ENCODE measurements at places on chromosomes 11 and 22.

DNA sequence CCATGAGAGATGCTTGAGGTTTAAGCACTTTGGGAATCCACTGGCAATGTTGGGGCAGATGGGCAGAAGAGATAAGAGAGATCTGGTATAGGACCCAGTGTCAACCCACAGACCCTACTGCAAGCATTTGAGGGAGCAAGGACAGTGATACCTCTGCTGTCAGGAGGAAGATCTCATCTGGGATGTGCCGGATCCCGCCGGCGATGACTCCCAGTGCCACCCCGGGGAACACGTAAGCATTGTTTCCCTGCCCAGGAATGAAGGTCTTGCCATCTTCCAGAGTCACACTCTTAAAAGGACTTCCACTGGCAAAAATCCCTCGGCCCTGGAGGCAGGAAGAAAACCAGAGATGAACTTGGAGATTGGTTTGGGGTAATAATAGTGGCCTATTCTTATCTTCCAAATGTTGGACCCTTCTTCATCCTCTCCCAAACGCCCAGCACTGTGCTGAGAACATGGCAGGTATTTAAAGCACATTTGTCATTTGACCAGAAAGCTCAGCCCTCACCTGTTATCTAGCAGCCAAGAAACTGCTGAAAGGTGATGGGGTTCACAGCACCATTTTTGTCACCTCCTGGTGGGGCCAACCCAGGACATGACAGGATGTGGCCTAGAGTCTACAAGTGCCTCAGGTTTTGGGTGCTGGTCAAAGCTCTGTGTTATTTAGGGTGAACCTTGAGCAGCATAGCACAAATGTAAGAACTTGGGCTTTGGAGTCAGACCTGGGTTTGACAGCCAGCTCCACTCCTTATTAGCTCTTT, 71.7 kb downstream of the CCDC81 start:
- H3K27ac ChIP-seq = no peak overlapping the region
- H3K36me3 ChIP-seq = no peaks in the 10 kb centered on the region
- peaks cover 11% of the 10 kb centered on the region for H3K4me1 ChIP-seq
- peak; percentile 26 for DNase-seq

- no peaks in the 10 kb centered on the region for H3K36me3 ChIP-seq
- H3K27ac ChIP-seq = no peak overlapping the region
- no peak for DNase-seq
- H3K4me1 ChIP-seq = no peaks in the 10 kb centered on the region
- no peak overlapping the region for H3K4me3 ChIP-seq
- no peaks in the 10 kb centered on the region for H3K27me3 ChIP-seq
Measured at GRCh38 chr22:44151676-44152075, 29.0 kb upstream of the PARVG start.

DNA sequence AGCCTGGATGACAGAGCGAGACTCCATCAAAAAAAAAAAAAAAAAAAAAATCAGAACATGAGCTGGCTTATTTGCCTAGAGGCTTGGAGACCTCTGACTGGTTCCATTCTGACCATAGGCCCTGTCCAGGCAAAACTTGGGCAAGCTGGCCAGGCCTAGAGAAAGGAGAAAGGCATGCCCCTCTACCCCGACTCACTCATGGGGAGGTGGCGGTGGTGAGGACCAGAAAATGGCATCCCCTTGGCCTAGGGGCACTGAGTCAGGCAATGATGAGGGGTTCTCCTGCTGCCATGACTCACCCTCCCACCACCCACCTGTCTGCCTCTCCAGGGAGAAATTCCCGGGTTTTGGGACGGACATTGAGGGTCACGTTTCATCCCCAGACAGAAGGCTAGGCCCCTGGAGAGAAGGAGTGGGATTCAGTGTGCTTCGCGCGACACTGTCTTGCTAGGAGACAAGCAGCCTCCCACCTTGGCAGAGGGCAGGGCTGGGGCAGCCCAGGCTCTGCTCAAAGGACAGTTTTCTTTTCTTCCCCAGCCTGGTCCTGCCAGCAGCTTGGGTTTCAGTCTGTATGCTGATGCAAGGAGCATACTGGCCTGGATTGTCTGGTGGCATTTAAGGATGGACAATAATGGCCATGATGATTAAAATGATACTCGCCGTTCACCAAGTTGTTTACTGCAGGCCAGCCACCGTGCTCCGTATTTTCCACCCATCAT, 17.2 kb downstream of the TOB2 start:
- no peak for DNase-seq
- H3K4me1 ChIP-seq = peaks cover 14% of the 10 kb centered on the region
- no peak overlapping the region for H3K4me3 ChIP-seq
- H3K27ac ChIP-seq = no peak overlapping the region

DNA sequence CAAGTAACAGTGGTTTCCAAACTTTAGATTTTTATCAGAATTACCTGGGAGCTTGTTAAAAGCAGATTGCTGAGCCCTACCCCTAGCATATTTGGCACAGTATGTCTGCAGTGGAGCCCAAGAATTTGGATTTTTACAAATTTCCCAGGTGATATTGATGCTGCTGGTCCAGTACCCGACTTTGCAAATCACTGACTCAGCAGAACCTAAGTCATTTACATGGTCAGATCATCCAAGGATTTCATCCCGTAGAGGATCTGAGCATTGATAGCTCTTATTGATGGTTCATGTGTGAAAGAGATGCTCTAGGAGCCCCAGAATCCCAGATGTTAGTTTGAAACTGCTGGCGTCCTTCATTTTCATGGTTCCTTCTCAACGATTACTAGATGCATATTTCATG, 6.0 kb downstream of the C11orf97 start:
- H3K27me3 ChIP-seq = peaks cover 20% of the 10 kb centered on the region
- H3K4me3 ChIP-seq = no peak overlapping the region
- no peak overlapping the region for H3K27ac ChIP-seq
- DNase-seq = no peak
- no peaks in the 10 kb centered on the region for H3K36me3 ChIP-seq

DNA sequence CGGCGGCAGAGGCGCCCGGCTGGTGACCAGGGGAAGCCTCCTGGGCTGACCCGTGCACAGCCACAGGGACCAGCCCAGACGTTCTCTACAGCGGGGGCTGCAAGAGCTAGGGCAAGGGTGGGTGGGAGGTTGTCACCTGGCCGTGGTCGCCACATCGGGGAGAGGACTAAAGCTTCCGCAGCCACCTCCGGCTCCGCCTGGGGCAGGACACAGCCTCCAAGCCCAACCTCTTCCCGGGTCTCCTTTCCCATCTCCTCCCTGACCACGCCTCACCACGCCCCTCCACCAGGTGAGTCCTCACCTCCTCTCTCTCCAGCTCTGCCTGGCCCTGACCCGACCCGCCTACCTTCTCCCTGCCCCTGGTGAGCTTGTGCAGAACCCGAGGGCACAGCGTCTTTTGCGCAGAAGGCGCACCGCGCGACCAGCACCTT, 75.9 kb upstream of the LMO1 start:
- peaks cover 2% of the 10 kb centered on the region for H3K27me3 ChIP-seq
- no peak overlapping the region for H3K4me3 ChIP-seq
- no peak overlapping the region for H3K27ac ChIP-seq
- no peaks in the 10 kb centered on the region for H3K36me3 ChIP-seq
- no peaks in the 10 kb centered on the region for H3K4me1 ChIP-seq

- peaks cover 4% of the 10 kb centered on the region for H3K27me3 ChIP-seq
- H3K4me3 ChIP-seq = no peak overlapping the region
- no peak for DNase-seq
- H3K36me3 ChIP-seq = no peaks in the 10 kb centered on the region
Measured at GRCh38 chr11:8715501-8715900, 32.9 kb downstream of the RPL27A start.

- H3K4me3 ChIP-seq = no peak overlapping the region
- H3K36me3 ChIP-seq = no peaks in the 10 kb centered on the region
- H3K27me3 ChIP-seq = no peaks in the 10 kb centered on the region
- no peak for DNase-seq
- no peak overlapping the region for H3K27ac ChIP-seq
Measured at GRCh38 chr11:57210781-57211180, 26.3 kb downstream of the APLNR start.

GRCh38 chr22:42880815-42881214, 23.7 kb upstream of the ARFGAP3 start:
- H3K36me3 ChIP-seq = peaks cover 19% of the 10 kb centered on the region
- no peak overlapping the region for H3K4me3 ChIP-seq
- no peaks in the 10 kb centered on the region for H3K27me3 ChIP-seq

DNA sequence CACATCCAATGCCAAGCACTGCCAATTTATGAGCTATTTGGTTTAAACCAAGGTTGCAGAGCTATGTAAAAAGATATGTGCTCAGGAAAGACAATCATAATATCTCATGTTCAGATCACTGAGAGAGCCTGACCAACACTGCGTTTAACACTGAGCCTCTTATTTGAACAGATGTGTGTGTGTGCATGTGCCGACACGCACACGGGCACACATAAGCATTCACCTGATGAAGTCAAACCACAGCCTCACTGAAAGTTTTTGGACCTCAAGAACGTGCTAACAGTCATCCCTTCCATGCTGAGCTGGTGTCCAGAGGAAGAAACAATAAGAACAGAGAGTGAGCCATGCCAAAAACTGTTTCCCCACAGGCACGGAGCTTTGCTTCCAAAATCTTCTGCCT, 23.4 kb downstream of the HPS4 start:
- no peaks in the 10 kb centered on the region for H3K4me1 ChIP-seq
- DNase-seq = no peak
- no peak overlapping the region for H3K4me3 ChIP-seq
- H3K27ac ChIP-seq = no peak overlapping the region
- H3K27me3 ChIP-seq = no peaks in the 10 kb centered on the region
- peaks cover 25% of the 10 kb centered on the region for H3K36me3 ChIP-seq

- peaks cover 36% of the 10 kb centered on the region for H3K4me1 ChIP-seq
- no peak for DNase-seq
- peak overlapping the region; percentile 36 for H3K27ac ChIP-seq
Measured at GRCh38 chr11:3825473-3826154, 15.1 kb downstream of the RHOG start.

DNA sequence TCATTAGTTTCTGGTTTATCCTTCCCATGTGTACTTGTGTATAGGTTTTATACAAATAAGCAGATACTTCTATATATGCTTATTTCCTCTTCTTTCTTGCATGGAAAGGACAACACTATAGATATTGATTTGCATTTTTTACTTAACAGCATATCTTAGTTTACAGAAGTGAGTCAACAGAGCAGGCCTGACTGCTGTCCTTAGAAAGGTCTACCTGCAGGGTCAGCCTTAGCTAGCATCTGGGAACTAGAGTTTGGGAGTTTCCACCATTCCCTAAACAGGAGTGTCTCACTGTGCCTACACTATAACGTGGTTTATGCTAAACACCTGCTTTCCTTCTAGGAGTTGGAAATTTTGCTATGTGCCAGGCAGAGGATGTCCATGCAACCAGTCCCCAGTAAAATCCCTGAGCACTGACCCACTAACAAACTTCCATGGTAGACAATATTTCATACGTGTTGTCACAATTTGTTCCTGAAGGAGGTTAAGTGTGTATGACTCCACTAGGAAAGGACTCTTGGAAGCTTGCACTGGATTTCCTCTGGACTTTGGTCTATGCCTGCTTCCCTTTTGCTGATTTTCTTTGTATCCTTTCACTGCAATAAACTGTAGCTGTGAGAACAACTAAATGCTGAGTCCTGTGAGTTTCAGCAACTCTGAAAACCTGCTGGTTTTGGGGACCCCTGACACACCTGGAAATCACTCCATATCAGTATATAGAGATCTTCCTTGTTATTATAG, 17.7 kb downstream of the PRR14L start:
- no peak overlapping the region for H3K27ac ChIP-seq
- H3K36me3 ChIP-seq = peaks cover 31% of the 10 kb centered on the region
- H3K4me1 ChIP-seq = peaks cover 13% of the 10 kb centered on the region

DNA sequence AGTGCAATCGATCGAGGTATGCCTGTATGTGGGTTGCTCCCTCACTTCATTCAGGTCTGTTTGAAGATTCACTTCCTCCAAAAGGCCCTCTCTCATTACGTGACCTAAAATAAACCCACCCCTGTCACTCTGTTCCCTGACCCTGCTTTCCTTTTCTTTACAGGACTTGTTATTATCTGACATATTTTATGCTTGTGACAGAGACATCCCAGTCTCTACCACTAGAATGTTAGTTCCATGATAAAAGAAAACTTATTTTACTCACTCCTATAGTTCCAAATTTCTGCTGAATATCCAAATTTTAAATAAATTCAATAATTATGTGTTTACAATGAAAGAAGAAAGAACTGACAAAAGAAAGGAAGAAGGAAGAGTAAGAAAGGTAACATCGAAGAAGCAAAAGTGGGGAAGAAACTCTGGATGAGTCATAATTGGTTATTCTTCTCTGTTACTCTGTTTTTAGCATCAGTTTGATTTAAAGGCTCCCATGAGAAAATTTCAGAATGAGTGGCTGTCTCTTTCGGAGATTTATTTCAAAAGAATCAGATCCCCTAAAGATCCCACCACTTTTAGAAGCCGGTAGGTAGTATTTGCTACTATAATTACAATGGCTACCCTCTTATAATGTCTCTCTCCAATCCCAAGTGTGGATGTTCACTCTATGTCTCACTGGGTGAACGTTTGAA, 33.5 kb downstream of the ENTHD1 start:
- H3K4me3 ChIP-seq = no peak overlapping the region
- peaks cover 13% of the 10 kb centered on the region for H3K27me3 ChIP-seq
- DNase-seq = no peak
- H3K36me3 ChIP-seq = no peaks in the 10 kb centered on the region
- peaks cover 12% of the 10 kb centered on the region for H3K4me1 ChIP-seq
- H3K27ac ChIP-seq = peak overlapping the region; percentile 20

GRCh38 chr22:21074102-21074715, 28.5 kb downstream of the LRRC74B start:
- H3K4me3 ChIP-seq = no peak overlapping the region
- H3K27ac ChIP-seq = no peak overlapping the region
- H3K36me3 ChIP-seq = no peaks in the 10 kb centered on the region
- peaks cover 1% of the 10 kb centered on the region for H3K27me3 ChIP-seq

DNA sequence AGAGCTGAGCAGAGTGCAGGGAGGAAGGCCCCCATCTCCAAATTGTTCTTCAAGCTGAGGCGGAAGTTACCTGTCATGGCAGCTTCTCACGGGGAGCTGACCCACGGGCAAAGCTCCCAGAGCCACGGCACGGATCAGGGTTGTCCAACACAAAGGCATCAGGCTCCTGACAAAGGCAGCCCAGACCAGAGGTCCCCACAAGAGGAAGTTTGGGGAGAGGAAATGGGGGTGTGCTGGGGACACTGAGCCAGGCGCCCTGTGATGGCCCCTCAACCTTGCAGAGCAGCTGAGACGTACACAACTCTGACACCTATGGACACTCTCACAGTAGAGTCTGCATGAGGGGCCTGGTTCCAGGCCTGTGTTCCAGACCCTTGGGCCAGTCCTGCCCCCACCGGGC, 95.6 kb downstream of the CTTN start:
- DNase-seq = no peak
- H3K27ac ChIP-seq = no peak overlapping the region
- H3K4me1 ChIP-seq = no peaks in the 10 kb centered on the region
- no peak overlapping the region for H3K4me3 ChIP-seq
- no peaks in the 10 kb centered on the region for H3K27me3 ChIP-seq

DNA sequence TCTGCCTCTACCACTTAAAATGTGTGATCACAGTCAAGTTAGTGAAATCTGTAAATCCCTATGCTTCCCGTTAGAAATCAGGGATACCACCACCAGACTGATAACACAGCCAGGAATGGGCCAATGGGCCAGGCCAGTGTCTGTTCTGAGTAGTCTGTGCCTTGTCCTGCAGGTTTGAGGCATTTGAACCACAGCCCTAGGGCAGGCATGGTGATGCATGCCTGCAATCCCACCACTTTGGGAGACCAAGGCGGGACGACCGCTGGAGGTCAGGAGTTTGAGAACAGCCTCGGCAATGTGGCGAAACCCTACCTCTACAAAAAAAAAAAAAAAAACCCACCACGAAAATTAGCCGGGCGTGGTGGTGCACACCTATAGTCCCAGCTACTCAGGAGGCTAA, 12.1 kb upstream of the AHNAK start:
- peak overlapping the region; percentile 18 for H3K4me3 ChIP-seq
- H3K27me3 ChIP-seq = no peaks in the 10 kb centered on the region
- DNase-seq = no peak
- H3K4me1 ChIP-seq = peaks cover 85% of the 10 kb centered on the region

All from activated CD4-positive, alpha-beta memory T cell treated with anti-CD3 and anti-CD28 coated beads, Interleukin-2, amount 10 ng/mL, durations not matched to agents 7 days and 5 days (primary cell).